ENCODE measurements at places on chromosomes 11 and 22. TPM values are rescaled to one million over a fixed set of nuclear protein-coding genes. Genes with fewer than 3 reads are reported as not detected.

PHOX2A gene
- total RNA-seq = not detected

SPDYC gene
- total RNA-seq = not detected

TNKS1BP1 gene
- 57.0 TPM for total RNA-seq

DNA sequence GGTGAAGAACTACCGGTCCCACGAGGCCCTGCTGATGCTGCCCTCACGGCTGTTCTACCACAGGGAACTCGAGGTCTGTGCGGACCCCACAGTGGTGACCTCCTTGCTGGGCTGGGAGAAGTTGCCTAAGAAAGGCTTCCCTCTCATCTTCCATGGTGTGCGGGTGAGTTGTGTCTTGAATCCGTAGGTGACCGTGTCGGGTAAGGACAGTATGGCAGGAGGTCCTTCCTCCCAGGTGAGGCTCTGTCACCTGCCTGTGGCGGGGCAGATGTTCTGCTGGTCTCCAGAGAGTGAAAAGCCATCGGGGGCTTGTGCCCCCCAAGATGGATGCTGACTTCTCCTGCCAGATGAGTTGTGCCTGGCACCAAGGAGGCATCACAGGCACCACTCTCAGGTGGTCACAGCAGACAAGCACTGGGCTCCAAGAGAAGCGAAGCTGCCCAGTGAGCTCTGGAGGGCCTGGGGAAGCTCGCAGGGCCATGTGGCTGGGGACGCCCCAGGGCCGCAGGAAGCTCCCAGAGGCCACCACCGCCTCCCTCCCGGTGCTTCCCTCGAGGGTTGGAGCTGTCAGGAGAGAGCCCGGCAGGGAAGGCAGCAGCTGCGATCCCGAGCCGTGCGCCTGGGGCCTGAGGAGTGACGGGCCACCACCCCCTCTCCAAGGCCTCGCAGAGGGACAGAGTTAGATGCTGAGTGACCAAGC lies 17.3 kb upstream of the PANX2 start:
- DNase-seq = no peak

GRCh38 chr11:76167590-76167989 lies 38.7 kb downstream of the WNT11 start:
- DNase-seq = no peak

Measured in HT1080 (cell line).